Stimulated activated CD4-positive, alpha-beta T cell treated with anti-CD3 and anti-CD28 coated beads, Interleukin-2, amount 100 ng/mL, for 4 hours (primary cell): ENCODE measurements at places on chromosomes 3 and 15.

DNA sequence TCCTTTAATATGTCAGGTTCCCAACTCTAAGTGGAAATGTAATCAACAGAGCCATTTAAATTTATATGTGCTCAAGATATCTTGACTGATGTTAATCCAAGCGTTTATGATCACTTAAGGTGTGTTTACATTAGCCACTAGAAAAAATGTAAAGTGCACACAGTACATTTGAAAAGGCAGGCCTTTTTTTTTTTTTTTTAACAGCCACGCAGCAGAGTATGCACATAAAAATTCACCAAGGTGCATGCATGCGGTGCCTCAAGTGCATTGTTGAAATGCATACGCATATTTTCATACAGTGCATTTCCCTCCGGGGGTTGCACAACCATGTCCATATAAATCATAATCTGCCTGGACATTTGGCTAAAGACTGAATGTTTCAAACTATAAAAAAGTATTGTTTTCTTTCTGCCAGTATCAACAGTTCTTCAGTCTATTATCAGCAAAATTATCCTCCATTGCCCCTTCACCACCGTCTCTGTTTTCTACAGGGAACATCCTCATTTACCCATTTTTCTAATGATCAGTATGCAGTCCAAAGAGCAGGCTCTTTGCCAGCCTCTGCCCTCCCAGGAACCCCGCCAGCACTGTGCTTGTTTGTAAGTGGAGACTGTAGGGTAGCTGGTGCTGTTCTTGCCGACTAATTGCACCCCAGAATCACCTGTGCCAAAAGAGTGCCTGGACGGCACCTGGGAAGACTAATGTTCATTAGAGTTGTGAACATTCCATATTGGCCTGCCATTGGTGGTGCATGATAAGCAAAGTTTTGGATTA is 611.2 kb upstream of the CFAP20DC start:
- no peak for DNase-seq

GRCh38 chr3:59820352-59820934 is 770.6 kb upstream of the CFAP20DC start:
- DNase-seq = no peak

- no peak for DNase-seq
These were observed 21.1 kb upstream of the IQCF6 start for GRCh38 chr3:51799879-51800749.

DNA sequence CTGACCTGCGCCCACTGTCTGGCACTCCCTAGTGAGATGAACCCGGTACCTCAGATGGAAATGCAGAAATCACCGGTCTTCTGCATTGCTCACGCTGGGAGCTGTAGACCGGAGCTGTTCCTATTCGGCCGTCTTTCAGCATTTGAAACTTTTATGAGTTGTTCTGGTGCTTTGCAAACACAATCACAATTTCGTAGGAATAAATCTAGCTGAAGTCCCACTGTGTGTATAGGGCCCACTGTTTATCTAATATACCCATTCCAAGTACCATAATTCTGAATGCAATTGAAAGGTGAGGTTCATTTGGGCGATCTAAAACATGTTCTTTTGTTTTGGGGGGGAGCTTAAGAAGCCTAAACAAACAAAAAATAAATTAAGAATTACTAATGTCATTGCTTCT is 572.1 kb downstream of the FGF12 start:
- DNase-seq = no peak

GRCh38 chr3:166759736-166760513 is 620.2 kb downstream of the ZBBX start:
- DNase-seq = no peak

- no peak for DNase-seq
These were observed 3.6 kb upstream of the STRIT1 start for GRCh38 chr3:155297100-155297499.

DNA sequence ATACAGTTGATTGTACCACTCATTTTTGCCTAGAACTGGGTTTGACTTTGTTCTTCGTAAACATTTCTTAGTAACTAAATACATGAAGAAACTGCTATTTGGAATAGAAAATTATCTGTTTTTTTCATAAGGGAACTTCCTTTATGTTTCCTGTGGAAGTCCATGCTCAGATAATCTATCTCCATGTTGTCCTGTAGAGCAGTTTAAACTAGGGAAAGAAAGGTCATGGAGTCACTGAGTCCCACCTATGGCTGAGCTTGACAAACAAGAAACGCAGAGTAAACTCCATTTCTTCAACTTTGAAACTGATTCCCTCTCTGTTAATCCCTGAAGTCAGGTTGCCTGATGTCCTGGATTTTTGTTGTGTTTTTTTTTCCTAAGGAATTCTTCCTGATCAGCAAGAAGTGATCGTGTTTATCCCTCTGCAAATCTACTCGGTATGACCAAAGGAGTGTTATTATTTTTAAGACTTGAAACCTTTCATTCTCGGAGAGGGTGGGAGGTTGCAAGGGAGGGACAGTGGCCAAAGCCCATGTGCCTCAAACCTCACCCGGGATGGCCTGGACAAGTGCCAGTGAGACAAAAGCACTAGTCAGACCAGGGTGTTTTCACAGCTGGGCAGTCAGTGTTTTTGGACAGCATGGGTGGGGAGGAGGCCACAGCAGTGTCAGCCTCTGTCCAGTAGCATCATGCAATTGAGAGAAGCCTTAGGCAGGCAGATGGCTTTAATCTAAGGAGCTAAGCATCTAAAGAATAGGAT is 129.8 kb upstream of the PHLDB2 start:
- DNase-seq = no peak

DNA sequence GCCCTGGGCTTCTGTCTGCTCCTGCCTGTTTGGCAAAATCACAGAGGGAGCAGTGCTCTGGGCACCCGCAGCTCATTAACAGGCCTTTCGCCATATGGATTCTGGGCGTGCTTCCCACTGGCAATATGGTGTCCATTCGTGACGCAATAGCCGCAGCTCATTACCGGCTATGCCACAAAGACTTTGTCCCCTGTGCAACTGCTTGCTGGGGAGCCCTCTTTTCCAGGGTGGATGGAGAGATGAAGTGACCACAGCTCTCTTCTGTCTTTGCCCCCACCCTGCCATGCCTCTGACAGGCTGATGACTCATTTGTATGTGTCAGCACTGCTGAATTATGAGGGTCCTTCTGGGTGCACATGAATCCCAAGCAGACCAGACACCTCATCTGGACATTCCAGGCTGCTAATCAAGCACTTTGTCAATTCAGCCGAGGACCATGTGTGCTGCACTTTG is 214.3 kb upstream of the FEZF2 start:
- DNase-seq = no peak

GRCh38 chr3:85170646-85171045 is 211.9 kb downstream of the CADM2 start:
- no peak for DNase-seq

DNA sequence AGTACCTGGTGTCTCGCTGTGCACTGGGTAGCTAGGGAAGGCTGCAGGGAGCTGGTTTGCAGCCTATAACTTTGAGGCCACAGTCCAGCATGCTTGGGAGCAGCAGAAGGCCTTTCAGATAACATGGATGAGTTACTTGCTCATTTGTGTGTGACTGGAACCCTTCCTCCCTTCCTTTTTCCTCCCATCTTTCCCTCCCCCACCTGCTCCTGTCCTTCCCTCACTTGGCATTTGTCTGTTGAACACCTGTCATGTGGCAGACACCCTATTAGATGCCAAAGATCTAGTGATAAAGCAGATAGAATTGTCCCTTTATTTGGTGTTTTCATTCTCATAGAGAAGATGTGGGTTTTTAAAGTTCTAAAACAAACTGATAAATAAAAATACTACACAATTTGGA is 71.6 kb downstream of the LRTM1 start:
- DNase-seq = no peak

- no peak for DNase-seq
These were observed 72.8 kb downstream of the SLC9A9 start for GRCh38 chr3:143775459-143775858.

DNA sequence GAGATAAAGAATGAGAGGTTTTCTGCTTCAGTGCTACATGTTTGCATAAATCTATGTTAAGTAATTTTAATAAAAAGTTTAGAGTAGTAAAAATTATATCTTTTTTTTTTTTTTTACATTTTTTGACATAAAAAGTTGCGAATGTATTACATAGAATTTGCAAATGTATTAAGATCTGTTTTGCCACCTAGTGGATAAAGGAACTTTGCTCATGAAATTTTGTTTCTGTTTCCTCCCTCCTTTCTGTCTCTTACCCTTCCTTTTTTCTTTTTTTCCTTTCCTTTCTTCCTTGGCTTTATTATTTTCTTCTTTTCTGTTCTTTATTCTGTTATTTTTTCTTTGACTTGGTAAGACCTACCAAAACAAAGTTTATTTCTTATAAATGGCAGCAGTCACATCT is 58.5 kb upstream of the UTS2B start:
- DNase-seq = no peak

DNA sequence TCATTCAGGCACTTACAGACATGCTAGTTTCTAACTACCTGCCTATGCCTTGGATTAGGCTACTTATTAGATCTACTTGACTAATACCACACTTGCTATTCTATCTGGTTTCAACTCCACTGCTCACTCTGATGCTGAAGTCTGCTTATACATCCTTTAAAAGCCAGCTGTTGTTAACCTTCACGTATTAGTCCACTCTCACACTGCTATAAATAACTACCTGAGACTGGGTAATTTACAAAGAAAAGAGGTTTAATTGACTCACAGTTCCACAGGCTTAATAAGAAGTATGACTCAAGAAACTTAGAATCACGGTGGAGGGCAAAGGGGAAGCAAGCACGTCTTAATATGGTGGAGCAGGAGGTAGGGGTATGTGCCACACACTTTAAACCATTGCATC is 47.7 kb upstream of the ANKRD28 start:
- DNase-seq = no peak

GRCh38 chr3:46110701-46111493 is 83.6 kb upstream of the XCR1 start:
- DNase-seq = no peak

- no peak for DNase-seq
These were observed 84.0 kb downstream of the DUT start for GRCh38 chr15:48415036-48415886.

DNA sequence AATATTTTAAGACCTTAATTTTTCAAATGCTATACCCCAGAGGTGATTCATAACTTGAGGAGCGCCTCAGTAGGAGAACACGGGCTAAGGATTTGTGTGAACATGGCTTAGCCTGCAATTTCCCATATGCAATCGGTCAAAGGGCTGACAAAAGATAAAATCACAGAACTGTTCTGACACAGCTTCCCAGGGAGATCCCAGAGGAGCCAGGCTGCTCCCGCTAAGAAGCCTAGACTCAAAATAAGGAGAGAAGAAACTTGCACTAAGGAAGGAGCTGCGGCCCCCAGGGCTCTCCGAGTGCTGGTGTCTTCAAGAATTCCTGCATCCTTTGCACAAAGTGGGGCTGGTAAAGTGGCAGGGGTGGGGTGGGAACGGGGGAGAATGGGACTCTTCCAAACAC is 106.3 kb upstream of the DLG1 start:
- DNase-seq = no peak

DNA sequence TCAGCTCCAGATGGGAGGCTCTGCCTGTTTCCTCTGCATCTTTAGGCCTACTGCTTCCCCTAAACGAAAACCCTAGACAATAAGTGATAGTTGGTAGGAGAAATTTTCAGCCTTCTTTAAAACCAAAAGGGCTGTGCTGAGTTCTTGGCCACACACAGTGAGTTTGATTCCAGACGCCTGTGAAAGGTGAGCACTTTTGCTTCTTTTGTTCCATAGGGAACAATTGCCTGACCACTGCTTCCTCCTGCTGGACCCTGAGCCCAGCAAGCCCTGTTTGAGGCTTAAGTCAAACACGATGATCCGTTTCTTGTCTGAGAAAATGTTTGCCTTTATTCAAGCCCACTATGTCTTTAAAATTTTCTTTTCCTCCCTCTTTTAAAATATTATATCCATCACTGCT is 493.9 kb downstream of the ZIC1 start:
- DNase-seq = no peak

GRCh38 chr3:4633078-4634004 is 140.2 kb downstream of the ITPR1 start:
- no peak for DNase-seq

DNA sequence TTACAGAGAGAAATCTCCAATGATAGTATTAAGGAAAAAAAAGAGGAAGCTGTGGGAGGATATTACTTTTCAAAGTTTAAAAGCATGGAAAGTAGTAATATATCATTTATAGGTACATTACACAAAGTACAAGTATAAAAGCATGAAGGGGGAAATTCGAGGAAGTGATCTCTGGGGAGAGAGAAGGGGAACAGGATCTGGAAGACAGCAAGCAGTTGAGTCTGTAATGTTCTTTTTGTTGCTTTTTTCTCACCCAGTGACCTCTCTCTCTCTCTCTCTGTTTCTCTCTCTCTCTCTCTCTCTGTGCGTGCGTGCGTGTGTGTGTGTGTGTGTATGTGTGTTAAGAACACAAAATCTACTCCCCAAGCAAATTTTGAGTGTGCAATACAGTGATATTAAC is 10.2 kb downstream of the C3orf20 start:
- no peak for DNase-seq

DNA sequence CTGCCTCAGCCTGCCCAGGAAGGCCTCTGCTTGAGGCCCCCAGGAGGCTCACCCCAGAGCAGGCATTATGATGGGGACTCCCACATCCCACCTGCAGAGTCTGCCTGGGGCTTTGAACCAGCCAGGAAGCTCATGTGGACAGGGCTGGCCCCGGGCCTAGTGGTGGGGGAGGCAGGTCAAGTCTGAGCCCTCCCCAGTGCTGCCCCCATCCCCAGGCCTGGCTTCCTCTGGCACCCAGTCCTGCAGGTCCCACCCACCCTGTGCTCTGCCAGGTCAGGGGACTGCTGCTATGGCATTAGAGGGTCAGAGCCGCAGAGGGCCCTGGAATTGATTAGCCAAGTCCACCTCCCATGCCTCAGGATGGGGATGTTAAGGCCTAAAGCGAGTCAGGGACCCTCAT is 17.6 kb upstream of the VPS33B start:
- DNase-seq = no peak

GRCh38 chr3:24440760-24441464 is 53.7 kb downstream of the THRB start:
- no peak for DNase-seq
